ENCODE measurements at places on chromosomes 2 and 18. TPM values are rescaled to one million over a fixed set of nuclear protein-coding genes. Genes with fewer than 3 reads are reported as not detected.

EIF4E2 gene
- 61.6 TPM for total RNA-seq

DNA sequence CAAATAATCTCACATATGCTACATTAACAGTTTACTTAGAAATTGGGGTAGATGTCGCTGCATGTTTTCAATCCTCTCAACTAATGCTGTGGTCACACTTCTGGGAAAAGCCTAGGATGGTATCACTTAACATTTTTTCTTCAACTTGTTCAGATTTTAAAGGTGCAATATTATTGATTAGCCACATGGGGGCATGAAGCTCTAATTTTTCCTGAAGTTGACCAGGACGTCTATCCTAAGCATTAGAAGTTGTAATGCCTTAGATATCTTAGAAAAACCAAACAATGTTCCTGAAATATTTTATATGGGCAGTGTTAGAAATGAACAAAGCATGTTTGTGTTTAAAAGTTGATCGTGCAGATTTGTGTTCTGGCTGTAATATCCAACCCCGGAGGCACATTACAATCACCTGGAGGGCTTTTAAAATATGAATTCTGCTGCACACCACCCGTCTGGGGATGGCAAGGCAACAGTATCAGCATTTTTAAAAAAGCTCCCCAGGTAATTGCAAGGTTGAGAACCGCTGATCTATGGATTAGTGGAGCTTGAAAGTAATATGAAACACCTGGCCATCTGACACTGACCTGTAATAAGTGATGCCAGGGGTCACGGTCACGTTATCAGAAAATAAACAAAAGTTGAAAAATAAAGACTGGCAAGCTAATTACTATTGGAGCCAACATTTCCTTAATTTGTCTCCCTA is 100.5 kb upstream of the LMAN1 start:
- peak; percentile 42 for ATAC-seq

GRCh38 chr2:203936535-203936934 is at the start of gene ICOS:
Gene ICOS (plus strand): TSS chr2:203936763. CDS start chr2:203936815, 52 bp downstream.
- ATAC-seq: no peak

- ATAC-seq: no peak
These were observed 134.8 kb downstream of the CMPK2 start for GRCh38 chr2:6730649-6731532.

- ATAC-seq: no peak
These were observed 3.5 kb upstream of the INHBB start for GRCh38 chr2:120342446-120342845.

- ATAC-seq: no peak
These were observed 212.2 kb downstream of the FHOD3 start for GRCh38 chr18:36509646-36510197.

TUBA3E gene
- not detected for total RNA-seq

DNA sequence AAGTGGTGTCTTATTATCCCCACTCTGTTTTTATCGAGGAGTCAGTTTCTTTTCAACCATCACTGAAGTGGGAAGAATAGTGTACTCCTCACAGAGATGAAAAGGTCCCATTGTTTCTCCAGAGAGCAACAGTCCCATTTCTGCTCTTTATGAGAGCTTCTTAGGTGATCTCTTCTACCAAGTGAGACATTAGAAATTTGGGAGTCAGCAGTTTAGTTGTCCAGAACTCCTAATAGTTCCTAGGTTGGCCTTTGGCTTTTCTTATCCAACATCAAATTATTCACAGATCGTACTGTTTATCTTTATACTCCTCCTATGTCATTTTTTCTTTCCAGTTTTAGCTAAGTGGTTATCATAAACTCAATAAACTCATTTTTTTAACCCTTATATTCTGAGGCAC is 213.1 kb downstream of the BABAM2 start:
- no peak for ATAC-seq

GRCh38 chr18:63205791-63206252 is 113.7 kb downstream of the BCL2 start:
- no peak for ATAC-seq

RAB6C gene
- 0.46 TPM for total RNA-seq

DYNAP gene
- 4.9 TPM for total RNA-seq

DNA sequence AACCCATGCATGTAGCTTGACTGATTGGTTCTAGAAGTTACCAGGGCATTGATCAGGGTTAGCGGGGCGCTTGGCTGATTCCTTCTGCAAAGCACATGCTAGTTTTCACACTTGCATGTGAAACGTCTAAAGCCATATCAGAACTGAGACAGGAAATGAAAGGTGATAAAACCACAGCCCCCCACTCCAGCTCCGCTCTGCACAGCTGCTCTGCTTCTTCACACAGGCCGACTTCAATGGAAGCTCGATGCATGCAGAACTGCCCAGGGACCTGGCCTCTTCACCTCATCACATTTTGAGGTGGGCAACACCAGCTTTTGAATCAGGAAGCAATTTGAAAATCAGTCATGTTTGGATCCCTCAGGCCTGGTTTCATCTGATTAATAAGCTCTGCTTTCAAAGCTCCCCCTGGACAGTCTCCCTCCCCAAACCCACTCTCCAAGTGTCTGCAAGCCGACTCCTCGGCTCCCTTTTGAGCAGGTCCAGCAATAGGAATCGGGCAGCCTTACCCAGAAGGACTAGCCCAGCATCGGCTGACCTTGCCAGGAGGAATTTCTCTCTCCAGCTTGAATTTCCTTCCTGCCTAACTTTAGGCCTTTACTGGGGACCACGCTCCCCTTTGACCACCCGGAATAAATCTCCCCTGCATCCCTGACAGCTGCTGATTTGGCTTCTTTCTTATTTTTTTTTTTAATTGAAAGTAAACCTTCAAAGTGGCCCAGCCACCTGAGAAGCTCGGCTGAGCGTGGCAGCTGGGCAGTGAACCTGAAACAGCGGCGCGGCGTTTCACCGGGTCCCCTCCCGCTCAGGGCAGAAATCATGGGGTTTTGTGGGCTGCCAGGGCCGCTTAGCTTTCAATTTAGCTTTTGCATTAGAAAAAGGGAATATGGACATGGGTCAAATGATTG is 31.7 kb downstream of the HRH4 start:
- no peak for ATAC-seq

DNA sequence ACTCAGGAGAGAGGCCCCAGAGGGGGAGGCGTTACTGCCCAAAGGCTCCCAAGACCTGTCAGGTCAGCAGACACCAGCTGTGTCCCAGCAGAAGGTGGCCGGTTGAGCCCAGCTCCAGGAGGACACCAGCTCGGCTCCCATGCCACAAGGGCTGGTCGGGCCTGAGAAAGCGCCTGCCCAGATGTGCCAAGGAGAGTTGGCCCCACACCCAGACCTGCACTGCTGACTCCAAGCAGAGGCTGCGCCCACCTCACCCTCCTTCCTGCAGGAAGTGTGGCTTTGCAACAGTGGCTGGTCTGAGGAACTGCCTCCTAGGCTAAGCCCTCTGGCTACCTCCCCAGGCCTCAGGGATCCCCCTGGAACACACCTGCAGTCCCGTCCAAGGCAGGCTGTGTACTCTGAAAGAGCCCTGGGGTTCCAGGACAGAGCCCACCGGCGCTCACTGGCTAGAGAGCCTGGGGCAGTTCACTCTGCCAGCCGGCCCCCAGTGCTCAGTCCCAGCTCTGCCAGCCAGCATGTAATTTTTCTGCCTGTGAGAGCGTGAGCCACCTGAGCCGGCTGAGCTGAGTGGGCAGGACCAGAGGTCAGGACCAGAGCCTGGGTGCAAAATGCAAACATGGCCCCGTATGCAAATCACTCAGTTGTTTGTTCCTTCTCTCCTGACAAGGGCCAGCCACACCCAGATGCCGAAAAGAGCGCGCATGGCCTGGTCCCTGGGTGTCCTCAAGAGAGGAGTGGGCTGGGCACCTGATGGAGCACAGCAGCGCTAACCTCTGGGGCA is 36.9 kb upstream of the PTMA start:
- ATAC-seq: no peak

TNFRSF11A gene
- total RNA-seq: 1.5 TPM

DNA sequence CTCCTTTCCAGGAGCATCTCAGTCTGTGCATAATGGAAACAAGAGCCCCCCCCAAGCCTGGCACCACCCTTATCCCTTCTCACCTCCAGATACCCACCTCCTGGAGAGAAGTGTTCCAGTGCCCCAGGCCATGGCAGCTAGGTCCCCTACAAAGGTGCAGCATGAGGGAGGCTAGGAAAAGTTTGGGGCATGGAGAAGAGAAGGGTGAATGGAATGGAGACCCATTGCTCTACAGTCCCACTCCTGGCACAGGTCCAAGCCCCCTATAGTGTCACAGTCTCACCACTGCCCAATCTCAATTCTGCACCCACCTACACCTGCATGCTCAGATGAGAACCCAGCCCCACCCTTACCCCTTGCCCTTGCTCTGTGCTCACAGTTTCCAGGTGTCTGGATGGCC is 897 bp downstream of the SLC23A3 start:
- ATAC-seq: no peak

DNA sequence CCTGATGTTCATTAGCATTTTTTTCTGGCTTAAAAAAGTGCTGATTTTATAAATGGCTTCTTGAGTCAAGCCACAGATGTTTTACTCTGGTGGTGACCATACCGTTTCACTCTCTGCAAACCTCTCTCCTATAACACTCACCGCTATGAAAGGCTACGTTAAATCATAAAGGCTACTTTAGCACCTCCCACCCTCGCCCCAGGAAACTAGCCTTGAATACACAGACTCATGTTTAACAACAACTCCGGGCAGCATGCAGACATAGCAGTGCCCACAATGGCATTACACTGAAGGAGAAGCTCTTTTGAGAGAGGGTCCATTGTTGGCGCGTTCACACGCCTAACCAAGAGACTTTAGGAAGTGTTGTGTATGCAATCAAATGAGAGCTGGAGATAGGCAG is 5.6 kb downstream of the MYT1L start:
- ATAC-seq: peak; percentile 34

GPR155 gene
- 33.2 TPM for total RNA-seq

- no peak for ATAC-seq
These were observed 70.0 kb upstream of the ACVR2A start for GRCh38 chr2:147774805-147775204.
